Common myeloid progenitor, CD34-positive (primary cell): ENCODE measurements at places on chromosomes 7 and 10.

- no peak for DNase-seq
Measured at GRCh38 chr10:129915526-129916378, 48.3 kb downstream of the EBF3 start.

DNA sequence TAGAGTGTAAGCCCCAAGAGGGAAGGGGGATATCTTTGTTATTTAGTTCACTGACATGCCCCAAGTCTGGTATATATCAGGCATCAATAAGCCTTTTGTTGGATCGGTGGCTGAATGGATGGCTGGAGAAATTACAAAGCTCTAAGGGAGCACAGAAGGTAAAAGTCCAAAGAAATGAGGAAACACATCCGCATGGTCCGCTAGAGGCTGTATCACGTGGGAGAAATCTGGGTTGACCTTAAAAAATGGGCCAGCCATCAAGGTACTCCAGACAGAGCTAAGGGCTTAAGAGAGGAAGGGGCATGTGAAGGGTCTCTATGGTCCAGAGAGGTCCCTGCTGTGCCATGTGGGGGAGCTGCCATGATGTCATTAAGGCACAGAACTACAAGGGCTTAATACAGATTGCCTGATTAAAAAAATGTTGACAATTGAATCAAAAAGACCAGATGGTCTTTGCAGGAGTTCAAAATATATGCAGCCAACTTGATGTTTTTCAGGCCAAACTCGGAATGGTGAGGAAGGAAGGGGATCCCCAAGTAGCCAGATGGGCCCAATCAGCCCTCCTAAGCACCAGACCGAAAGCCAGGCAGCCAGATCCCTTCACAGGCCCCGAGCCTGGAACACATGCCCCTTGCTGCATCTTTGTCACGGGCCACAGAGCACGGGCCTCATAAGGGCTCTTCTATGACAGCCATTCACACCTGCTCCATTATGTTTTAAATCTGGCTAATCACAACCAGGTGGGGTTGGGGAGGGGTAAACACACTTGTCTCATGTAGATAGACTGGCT lies 31.9 kb downstream of the SCRN1 start:
- DNase-seq: no peak

- DNase-seq: no peak
Measured at GRCh38 chr7:142365410-142365842, 107.6 kb upstream of the PRSS58 start.

- no peak for DNase-seq
Measured at GRCh38 chr7:45342236-45342635, 184.6 kb downstream of the RAMP3 start.

DNA sequence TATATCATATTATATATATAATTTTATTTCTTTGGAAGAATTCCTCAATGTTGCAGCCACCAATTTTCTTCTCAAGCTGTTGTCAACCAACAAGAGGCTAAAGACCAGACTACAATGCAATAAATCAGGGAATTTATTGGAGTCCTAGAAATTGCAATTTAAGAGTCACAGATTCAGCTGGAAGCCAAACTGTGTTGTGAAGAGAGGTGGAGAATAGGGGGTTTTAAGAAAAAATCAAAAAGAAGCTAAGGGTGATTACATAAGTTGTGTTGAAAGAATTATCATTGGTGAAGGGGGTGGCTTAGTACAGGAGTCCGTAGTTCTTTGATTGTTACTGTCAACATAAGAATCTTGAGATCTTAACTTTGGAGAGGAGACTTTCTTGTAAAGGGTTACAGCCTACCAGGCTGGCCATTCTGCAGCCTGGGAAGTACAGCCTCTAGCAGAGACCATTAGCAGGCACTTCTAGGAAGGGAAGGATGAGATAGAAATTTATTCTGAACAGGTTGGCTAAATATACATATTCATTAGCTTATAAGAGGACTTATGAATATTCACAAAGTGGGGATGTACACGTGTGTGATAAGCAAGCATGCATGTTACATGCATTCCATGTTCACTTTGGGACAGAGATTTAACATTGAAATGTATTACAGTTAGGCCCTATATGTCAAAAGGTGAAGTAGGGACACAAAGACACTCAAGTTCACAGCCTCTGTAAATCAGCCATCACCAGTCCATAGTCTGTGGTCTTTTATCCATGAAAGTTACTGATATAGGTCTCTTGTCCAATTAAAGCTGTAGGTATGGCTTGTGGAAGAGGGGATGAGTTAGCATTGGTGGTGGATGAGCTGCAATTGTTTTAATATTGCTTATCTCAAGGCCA lies 8.3 kb upstream of the TMEM168 start:
- no peak for DNase-seq

GRCh38 chr7:144468990-144469732 lies 65.7 kb upstream of the NOBOX start:
- DNase-seq: no peak

DNA sequence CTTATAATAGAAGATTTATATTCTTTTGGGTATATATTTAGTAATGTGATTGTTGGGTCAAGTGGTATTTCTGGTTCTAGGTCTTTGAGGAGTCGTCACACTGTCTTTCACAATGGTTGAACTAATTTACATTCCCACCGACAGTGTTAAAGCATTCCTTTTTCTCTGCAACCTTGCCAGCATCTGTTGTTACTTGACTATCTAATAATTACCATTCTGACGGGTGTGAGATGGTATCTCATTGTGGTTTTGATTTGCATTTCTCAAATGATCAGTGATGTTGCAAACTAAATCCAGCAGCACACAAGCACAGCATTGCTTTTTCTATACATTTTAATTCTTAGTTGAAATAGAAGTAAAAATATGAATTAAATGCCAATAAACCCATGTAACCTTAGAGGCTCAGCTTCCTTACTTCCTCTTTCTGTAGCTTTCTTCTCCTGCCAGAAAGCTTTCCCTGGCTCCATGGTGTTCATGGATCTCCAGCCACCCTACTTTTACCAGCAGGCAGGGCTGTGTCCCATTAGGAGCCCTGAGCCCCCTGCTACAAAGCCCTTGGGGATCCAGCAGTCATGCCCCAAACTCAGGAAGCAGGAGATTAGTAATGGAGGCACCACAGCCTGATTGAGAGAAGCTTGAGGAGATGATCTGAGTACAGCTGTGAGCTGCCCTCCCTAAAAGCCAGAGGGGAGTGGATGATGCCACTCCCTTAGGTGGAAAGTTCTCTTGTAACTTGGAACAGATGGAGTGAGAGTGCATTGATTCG lies 158.6 kb downstream of the TMEM178B start:
- DNase-seq: no peak

- DNase-seq: no peak
Measured at GRCh38 chr7:77382532-77382931, 33.6 kb downstream of the GSAP start.

DNA sequence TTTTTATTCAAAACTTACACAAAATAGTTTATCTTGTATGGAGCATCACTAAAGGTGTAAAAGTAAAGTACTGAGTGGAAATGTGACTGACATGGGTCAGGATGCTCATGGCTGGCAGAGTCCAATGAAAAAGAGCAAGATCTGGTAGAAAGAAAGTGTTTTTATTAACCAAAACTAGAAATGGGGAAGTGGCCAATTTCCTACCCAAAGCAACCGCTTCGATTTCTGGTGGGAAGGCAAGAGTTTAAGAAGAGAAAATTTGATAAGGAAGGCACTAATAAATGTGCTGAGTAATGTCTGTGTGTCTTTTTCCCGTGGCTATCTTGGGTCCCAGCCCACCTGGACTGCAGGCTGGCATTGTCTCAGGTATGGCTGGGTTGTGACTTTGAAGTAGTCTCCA lies 277.7 kb downstream of the ANKRD7 start:
- no peak for DNase-seq

- DNase-seq: peak; percentile 42
Measured at GRCh38 chr7:142301299-142301698, 43.4 kb upstream of the PRSS58 start.

DNA sequence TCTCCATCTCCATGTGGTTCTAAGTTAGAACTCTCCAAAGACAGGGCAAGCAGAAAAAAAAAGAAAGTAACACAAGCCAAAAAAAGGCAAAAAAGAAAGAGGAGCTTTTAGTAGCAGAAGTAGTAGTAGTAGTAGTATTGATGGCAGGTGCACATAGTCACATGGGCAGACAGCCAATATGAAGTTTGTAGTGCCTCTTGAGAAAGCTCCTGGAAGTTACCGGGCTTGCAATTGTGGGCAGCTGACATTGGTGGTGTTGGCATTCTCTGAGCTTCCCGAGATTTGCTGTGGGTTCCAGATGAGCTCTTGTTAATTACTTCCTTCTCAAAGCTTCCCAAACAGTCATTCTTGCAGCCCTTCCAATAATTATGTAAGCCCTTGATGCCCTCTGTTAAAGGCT lies 1128.5 kb downstream of the TYW1 start:
- no peak for DNase-seq

GRCh38 chr7:138008588-138009349 lies 6.9 kb upstream of the CREB3L2 start:
- peak; percentile 61 for DNase-seq

- DNase-seq: no peak
Measured at GRCh38 chr7:17392846-17393245, 94.4 kb downstream of the AHR start.

DNA sequence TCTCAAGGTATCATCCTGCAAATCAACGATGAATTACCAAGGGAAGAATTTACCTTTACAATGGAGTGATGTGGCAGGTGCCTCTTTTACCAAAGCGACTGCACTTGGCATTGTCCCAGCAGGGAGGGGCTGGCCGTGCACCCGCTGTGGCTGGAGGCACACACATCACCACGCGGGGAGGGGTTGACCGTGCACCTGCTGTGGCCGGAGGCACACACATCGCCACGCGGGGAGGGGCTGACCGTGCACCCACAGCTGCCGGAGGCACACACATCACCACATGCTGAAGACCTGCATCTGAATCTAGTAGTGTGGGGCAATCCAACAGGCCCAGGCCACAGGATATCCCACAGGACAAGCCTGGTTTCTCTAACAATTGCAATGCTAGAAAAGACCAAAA lies 493.5 kb downstream of the DNAJB6 start:
- DNase-seq: no peak

DNA sequence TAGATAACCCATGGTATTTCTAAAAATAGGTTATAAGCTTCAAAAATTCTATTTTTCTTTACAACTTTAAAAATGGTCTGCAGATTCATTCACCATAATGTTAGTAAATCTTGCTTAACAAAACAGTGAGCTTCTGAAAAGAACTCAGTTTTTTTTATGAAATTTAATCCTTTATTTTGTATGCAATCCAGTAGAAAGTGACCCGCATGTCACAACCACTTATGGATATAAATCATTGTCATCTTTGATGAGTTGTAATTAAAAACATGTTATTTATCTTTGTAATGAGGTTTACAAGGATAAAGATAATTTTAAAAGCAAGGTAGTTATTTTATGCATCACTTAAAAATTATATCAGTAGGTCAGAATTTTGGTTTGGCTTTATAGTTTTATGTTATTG lies 173.5 kb upstream of the SEMA3A start:
- DNase-seq: no peak

GRCh38 chr10:12833451-12833850 lies 168.1 kb downstream of the CCDC3 start:
- no peak for DNase-seq

- DNase-seq: peak; percentile 11
Measured at GRCh38 chr10:126302826-126303665, 85.2 kb downstream of the ADAM12 start.

- DNase-seq: peak; percentile 60
Measured at GRCh38 chr7:135169141-135169963, 1.2 kb downstream of the CYREN start.

GRCh38 chr7:111833466-111833865 lies 271.2 kb upstream of the IMMP2L start:
- no peak for DNase-seq

DNA sequence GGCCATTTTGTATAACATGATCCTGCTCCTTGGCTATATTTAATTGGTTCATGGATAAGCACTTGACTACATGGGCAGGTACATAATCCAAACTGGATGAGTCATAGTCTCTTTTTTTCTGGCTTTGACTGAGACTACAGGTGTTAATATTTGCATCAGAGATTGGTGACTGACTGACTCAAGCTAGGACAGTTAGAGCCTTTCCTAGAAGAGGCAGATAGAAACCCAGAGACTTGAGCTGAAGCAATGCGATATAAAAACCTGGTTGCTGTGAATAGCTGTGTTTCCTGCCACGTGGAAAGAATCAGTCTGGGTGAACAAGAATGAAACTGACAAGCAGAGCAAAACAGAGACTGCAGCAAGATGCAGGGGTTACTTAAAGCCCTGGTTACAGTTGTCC lies 81.0 kb downstream of the SAMD9 start:
- DNase-seq: no peak

DNA sequence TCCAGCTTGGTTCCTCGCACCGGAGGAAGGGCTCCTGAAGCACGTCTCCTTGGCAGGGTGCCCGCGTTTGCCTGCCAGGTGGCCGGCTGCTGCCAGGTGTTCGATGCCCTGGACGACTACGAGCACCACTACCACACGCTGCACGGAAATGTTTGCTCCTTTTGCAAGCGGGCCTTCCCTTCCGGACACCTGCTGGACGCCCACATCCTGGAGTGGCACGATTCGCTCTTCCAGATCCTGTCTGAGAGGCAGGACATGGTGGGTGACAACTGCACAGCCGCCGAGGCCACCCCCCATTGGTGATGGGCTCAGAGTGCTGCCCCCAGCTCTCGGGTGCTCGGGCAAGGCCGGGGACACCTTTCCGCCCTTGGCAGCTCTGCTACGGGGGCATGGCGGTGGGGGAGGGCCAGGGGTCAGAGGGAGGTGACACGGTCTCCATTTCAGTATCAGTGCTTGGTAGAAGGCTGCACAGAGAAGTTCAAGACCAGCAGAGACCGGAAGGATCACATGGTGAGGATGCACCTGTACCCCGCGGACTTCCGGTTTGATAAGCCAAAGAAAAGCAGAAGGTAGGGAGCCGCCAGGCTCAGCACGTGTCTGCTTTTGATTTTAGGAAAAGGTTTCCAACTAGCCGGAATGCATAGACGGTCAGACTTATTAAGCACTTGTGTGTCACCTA lies 1.1 kb downstream of the ZNF511 start:
- DNase-seq: no peak

GRCh38 chr7:2972835-2973161 lies 70.9 kb downstream of the CARD11 start:
- no peak for DNase-seq

DNA sequence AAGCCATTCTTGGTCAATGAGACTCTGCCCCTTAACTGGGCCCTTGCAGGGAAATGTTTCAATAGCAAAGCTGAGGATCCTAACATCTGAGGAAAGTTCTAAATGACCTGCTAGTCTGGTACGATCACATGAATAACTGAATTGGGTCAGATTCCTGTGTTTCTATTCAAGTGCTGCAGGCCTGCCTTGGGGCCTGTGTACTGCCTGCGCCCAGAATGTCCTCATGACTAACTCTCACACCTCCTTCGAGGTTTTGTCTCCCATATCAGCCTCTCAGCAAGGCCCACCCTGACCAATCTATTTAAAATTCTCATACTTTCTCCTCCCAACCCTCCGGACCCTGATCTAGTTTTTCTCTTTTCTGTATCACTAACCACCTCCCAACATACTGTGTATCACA lies 4.4 kb downstream of the JAZF1 start:
- DNase-seq: no peak
